ENCODE measurements at places on chromosomes 13 and 19.

- no peak for DNase-seq
Measured at GRCh38 chr13:76738616-76739015, 147.6 kb downstream of the KCTD12 start.

DNA sequence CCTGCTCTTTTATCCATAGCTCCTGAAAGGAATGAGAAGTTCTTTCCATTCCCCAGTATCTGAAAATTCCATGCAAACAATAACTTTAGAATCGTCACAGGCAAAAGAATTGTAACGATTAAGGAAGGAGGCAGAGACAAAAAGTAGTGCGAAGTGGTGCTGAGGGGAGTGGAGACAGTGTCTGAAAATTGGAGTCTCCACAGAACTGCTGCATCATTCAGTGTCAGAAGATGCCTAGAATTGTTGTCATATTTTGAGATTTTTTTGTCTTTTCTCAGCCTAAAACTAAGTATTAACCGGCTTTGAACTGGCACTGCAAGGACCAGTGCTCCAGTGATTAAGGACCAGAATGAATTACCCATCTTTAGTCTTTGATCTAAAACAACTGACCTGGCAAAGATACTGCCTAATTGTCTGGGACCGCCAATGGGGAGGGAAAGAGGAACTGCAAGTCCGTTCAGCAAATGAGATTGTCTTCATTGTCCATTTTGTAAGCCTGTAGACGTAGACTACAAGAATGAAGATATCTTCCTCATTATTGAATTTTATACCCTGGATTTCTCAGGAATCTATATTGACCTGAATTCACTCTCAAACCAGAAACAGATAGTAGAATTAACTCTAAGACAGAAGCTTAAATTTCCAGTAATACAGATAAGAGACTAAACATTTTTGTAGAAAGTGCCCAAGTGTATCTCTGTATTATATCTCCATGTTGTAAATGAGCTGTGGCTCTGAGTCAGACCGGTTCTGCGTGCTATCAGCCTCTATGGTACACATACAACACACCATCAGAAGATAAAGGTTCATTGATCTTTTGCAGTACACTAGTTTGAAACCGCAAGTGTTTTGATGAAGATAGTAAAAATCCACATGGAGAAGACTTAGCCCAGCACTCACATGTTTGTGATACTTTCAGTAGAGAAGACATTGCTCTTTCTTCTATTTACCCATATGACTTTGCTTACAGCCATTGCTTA is 293.2 kb downstream of the EFNB2 start:
- no peak for DNase-seq

DNA sequence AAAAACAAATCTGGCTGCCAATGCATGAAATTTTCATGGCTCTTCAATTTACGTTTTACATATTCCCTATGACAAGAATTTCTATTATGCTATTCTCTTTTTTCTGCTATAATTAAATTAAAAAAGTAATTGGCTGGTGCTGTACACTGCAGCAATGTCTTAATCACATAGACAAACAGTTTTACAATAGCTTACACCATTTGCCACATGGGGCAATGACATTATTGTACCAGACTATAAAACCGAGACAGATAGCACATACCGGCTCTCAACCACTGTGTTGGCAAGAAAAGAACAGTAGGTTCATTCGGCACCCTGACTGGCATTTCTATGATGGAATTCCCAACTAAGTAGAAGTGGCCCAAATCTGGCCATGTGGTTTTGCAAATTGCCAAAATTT is 67.7 kb downstream of the DACH1 start:
- DNase-seq = no peak

DNA sequence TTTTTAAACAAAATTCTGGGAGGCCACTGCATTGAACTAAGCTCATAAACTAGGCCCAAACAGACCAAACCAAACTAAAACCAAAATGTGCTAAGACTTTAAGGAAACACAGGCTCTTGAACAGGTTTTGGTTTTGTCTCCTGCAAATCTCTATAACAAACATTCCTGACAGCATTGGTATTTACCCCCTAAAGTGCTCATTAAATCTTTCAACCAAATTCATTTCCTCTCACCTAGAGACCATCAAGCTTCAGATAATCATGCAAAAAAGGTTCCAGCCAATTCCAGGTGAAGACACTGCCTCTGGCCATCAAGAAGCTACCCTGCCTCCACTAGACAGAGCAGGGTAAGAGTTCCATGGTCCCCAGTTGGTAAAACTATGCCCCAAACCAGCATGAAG is 951.2 kb upstream of the MIR17HG start:
- no peak for DNase-seq

DNA sequence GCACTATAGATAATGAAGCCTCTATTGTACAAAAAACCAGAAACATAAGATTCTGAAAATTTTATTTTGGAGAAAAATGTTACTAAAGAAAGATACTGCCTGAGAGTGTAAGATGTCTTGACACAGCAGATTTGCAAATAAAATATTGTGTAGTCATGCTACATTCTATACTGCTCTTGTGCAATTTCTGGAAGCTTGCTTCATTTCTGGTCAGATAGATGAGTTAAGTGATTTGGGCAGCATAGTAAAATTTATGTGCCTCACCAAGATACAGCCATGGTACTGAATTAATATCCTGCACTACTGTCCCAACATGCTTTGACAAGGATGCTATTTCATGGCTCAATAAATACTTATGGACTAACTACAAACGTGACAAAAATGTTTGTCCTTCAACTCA is 55.1 kb upstream of the STARD13 start:
- no peak for DNase-seq

DNA sequence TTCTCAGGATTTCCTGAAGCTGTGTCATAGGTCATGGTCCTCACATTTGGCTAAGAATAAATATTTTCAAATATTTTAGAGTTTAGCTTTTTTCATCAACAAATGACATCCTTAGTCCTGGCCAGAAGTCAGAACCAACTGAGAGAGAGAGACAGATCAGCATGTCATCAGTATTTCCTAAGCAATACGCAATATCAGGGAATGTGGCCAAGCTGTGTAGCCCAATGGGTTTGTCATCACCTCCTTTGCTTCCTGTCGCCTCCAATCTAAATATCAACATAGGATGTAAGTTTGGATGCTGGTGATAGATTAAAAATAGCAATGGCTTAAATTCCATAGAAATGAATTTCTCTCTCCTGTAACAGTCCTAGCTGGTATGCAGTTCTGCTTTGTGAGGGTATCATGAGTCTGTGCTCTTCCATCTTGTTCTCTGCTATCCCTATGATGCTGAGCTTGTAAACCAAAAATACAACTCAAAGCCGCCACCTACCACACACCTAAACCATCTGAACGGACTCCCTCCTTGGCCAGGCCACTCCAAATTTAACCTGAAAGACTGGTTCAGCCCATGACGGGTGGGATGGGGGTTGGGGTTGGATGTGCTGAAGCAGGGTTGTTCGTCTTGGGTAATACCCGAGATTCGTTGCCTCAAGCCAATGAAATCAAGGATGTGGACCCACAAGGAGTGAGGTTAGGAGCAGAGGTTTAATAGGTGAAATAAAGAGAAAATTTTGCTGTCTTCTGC is 10.0 kb upstream of the IGSF23 start:
- DNase-seq = no peak

DNA sequence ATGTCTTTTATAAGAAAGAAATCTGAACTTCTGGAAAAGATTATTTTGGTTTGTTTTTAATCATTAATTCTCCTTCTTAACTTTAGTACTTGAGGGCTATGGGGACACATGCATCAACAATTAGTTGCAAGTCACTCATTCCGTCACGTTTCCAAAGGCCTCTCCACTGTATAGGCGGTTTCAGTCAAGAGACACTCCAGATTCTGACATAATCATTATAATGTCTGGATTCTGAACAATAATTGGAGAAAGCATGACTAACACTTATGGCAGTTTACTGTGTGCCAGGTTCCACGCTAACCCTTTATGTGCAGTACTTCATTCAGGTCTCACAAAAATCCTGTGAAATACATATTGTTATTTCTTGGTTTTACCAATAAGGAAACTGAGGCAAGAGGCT is 71.9 kb downstream of the TNFRSF19 start:
- no peak for DNase-seq

Measured in lower leg skin (tissue), 4 donors.